ENCODE measurements at places on chromosomes 1 and 21. TPM values are rescaled to one million over a fixed set of nuclear protein-coding genes. Genes with fewer than 3 reads are reported as not detected.

Gene TNN
- total RNA-seq, result not detected

Gene DYNLT5
- total RNA-seq, result not detected

Gene KIAA0319L
- 16.9 TPM for total RNA-seq

Gene C1orf115
- 5.6 TPM for total RNA-seq

Gene BLZF1
- 16.8 TPM for total RNA-seq

Gene MFN2
- 34.2 TPM for total RNA-seq

Gene ETV3
- total RNA-seq, result 13.0 TPM

Gene ZBTB8A
- 2.9 TPM for total RNA-seq

Gene RPTN
- total RNA-seq, result not detected

Gene TP73
- total RNA-seq, result 0.58 TPM

Gene PLEKHA6
- 23.1 TPM for total RNA-seq

Gene SPRR2G
- total RNA-seq, result not detected

Gene KRTAP10-5
- not detected for total RNA-seq

Gene SPRR2B
- not detected for total RNA-seq

Gene S100A14
- 0.36 TPM for total RNA-seq

Gene ARHGAP29
- total RNA-seq, result 20.2 TPM

Gene AMY2A
- total RNA-seq, result not detected

Gene FAAH
- 0.79 TPM for total RNA-seq

Gene SDF4
- total RNA-seq, result 131 TPM
